ENCODE measurements at places on chromosomes 3 and 15.

DNA sequence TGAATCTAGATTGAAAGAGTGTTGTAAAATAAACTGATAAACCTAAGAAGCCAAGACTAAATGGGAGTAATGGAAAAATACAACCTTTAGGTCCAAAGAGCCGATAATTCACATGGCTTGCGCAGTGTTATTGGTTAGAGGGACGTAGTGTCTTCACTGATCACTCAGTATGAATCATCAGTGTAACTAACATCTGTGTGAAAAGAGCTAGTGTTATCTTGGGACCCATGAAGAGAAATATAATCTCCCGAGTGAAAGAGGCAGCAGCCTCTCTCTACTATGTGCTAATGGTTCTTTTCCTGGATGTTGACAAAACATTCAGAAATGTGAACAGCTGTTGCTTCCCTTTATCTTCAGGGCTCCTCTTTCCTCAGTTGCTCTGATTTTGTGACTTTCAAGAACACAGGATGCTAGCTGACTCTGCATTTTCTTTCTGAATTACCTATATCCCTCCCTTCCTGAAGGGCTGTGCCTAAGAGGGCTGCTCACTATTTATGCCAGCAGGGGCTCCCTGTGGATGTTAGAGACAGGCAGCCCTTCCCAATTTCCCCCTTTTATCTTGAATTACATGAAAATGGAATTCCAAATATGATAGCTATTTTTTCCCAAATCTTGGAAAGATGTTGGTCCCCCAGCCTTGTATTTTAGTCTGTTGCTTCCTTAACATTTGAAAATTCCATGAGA lies 128.8 kb downstream of the GRM7 start:
- DNase-seq, result no peak

DNA sequence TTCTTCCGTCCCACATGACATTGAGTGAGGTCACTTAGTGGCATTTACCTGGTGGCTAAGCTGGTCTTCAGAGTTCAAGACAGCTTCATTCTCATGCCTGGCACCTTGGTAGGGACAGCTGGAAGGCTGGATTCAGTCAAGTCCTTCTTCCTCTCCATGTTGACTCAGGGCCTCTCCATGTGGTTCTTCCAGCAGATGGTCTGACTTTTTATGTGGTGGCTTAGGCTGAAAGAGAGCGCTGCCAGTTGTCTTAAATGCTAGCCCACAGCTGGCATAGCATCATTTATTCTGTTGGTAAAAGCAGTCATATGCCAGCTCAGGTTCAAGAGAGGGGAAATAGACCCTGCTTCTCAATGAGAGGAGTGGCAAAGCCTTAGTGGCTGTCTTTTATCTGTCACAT lies 53.0 kb upstream of the CTDSPL start:
- DNase-seq, result no peak

- no peak for DNase-seq
Measured at GRCh38 chr3:36175916-36176461, 204.3 kb upstream of the STAC start.

- DNase-seq, result no peak
Measured at GRCh38 chr3:61702453-61702852, 141.1 kb downstream of the PTPRG start.

- no peak for DNase-seq
Measured at GRCh38 chr15:76209942-76210341, 101.3 kb downstream of the ETFA start.

DNA sequence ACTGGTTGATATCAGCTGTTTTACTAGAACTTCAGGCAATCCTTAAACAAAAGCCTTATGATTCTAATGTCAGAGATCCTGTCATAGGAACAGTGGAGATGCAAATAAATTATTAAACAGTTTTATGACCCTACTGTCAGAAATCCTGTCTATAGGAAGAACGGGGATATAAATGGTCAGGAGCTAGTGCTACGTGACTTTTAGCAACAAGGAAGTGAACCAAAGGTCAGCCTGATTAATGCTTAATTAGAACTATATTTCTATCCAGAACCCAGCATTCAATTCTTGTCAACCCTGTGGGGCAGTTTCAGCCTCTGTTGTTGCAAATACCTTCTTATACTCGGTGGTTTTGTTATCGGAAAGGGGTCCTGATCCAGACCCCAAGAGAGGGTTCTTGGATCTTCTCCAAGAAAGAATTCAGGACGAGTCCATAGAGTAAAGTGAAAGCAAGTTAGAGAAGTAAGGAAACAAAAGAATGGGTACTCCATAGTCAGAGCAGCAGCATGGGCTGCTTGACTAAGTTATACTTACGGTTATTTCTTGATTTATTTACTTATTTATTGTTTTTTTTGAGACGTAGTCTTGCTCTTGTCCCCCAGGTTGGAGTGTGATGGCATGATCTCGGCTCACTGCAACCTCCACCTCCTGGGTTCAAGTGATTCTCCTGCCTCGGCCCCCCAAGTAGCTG lies 59.9 kb upstream of the RNU6-1 start:
- DNase-seq, result no peak

- DNase-seq, result no peak
Measured at GRCh38 chr3:117746066-117746465, 1036.5 kb downstream of the TUSC7 start.

DNA sequence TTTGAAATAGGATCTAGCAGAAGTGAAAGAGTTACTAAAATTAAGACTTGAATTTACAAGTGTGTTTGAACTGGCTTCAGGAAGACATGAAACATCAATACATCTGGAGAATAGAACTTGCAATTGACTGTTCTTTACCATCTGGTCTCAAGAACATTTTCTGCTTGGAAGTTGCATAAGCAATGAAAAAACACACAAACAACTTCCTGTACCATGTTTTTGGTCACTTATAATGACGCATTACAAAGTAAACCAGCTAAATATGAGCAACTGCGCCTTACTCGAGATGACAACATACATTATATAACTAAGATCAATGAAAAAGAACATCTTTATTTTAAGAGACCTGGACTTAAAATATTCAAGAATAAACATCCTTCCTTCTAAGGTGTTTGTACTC lies 112.5 kb downstream of the TIGIT start:
- DNase-seq, result no peak

DNA sequence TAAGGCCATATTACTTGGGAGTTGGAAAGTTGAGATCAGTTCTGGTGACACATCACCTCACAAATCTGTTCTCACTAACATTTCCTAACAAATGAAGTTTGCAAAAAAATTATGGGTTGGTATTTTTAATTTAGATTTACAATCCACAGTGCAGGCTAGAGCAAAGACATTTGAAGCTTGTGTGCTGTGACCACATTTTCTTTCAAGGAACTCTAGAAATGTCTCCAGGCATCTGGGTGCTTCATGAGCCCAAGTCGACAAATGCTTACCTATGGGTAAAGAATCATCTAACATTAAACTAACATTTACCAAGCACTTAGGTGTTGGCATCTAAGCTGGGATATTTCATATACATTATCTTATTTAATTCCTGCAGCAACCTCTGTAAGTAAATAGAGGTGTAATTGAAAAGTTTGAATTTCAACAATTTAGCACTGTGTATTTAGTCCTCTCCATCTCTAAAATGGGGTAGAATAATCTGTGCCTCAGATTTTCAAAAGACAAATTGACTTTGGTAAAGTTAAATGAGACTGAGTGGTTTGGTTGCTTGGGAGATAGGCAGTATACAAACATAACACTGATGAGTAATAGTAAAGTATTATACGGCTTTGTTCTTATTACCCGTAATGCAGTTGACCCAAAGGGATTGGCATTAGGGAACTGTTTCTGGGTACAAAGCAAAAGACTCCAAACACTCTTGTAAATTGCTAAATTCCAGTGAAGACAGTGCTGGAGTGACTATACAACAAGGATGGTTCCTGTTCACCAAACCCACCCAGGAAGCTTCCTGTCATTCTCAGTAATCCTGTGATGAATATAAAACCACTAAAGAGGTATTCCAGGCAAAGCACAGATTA lies 162.5 kb downstream of the TPRG1 start:
- DNase-seq, result no peak

- no peak for DNase-seq
Measured at GRCh38 chr3:171790574-171790897, 19.7 kb downstream of the PLD1 start.

GRCh38 chr3:8255725-8256124 lies 245.9 kb upstream of the LMCD1 start:
- no peak for DNase-seq

DNA sequence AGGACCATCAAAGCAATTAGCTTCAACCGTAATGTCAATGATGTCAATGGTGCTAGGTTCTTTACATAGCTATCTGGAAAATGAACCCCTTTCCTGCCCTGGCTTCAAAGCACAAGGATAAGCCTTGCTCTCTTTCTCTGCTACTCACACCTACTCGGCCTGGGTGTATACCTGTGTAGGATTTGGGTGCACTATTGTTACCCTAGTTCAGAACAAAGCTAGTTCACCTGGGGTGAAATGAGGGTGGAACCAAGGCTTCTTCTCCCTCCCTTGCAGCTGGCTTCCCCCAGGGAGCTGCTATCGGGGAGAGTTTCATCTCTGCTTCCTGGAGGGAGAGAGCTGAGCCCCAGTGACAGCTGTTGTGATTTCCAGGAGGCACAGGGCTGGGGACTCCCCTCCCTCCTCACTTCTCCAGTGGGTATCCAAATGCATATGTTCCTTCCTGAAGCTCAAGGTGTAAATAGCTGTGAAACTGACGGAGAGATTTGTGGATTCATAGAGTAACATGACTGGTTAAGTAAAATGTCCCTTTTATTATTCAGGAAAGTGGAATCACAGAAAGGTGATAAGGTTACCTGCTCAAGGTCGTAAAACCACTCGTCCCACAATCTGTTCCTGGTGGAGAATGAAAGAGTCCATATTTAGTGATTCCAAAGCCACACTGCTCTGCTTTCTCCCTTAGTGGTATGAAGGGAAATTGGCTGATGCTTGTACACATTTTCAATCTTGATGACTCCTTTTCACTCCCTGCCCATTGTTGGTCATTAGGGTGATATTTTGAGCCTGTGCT lies 11.8 kb upstream of the C3orf70 start:
- DNase-seq, result no peak

DNA sequence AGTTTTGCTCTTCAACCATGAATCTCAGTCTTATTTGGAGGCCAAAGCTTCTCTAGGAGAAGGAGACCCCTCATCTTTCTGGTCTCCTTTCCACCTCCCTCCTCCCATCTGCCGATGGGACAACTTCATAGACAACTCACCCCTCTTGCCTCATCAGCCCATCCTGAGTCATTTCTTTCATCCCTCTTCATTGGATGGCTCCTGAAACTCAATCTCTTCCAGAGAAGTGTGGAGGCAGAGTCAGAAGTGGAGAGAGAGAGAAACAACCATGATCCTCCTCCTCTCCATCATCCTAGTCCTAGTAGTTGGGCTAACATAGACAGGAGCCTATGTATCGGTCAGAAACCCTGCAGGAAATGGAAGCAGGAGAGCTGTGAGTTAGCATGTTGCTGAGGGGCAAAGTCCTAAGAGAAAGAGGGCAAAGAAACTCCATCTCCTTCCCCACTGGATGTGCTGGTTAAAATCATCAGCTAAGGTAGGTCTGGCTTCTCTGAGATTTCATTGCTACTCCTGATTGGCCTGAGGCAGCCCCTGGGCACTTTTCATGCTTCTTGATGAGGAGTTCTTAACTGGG lies 21.3 kb upstream of the HCN4 start:
- DNase-seq, result no peak

DNA sequence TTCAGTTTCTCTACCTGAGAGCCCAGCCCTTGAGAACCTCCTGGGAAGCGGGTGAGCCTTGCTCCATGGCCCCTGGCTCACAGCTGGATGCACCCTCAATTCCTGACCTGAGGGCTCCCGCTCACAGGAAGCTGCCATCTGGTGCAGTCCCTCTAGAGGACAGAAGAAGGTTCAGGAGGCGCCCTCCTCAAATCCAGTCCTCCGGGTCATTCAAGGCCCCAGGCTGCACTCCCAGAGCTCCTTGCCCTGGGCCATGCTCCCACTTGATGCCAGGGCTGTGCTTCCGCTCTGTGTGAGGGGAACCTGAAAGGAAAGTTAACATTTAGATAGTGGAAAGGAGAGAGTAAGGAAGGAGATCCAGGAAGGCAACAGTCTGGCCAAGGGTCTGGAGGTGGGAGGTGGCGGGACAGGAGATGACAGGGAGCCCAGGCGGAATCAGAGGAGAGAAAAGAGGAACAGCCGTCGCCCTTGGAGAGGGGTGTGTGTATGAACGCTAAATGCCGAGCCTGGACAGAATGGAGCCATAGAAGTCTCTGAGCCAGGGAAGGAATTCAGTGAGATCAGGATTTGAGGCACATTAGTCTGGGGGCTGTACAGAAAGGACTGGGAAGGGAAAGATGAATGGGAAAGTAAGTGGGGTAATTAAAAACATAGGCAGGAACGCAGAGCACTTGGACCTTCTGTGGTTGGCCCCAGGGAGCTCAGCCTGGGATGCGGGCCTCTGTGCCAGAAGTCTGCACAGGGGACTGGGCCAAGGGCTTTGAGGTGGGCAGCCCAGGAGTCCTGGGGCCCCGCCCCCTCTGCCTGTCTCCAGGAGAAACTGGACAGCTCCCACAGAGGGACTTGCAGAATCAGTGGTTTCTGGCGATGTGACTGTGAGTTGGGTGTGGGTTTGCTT lies 26.1 kb downstream of the TBC1D21 start:
- no peak for DNase-seq

- DNase-seq, result no peak
Measured at GRCh38 chr15:61295239-61295638, 66.1 kb upstream of the RORA start.

- DNase-seq, result no peak
Measured at GRCh38 chr3:195897853-195898415, 10.4 kb downstream of the TNK2 start.

DNA sequence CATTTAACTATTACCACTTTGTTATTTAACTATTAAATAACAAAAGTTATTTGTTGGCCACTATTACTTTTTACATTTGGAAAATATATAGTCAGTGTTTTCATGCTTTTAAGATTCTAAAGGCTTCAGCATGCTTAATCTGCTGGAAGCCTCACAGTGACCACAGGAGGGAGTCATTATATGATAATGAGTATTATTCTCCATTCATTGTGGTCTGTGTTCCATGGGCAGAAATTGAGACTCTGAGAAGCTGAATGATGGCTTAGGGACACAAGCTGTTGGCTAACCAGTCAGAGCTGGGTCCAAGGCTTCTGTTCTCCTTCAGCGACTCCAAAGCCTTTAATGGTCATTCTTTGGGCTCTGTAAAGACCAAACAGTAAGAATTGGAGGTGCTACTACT lies 64.7 kb downstream of the BFSP2 start:
- no peak for DNase-seq

DNA sequence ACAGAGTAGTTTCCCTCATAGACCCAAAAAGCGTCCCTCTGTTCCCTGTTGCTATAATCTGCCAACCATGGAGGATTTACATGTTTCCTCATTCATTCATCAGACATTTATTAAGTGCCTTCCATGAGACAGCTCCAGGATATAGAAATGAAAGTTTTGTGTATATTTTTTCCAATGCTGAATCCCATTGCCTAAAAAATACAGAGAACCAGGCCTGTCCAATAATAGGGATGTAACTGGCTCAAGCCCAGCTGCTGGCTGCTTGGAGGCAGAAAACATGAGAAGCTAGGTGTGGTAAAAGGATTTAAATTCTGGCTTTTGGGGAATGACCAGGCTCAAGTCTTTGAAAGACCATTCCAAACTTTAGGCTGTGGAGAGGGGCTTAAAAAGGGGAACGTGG lies 41.5 kb downstream of the RARB start:
- no peak for DNase-seq

All from T-helper 1 cell (primary cell).